Activated CD8-positive, alpha-beta memory T cell treated with anti-CD3 and anti-CD28 coated beads, Interleukin-2, amount 50 U/mL, for 48 hours (primary cell): ENCODE measurements at places on chromosomes 13 and 19.

- no peak for DNase-seq
Observed at GRCh38 chr13:21361706-21362105, 97.4 kb downstream of the ZDHHC20 start.

GRCh38 chr13:74027161-74027779 is 106.9 kb downstream of the KLF12 start:
- DNase-seq, result no peak

GRCh38 chr19:46878613-46879375 is 18.0 kb downstream of the ARHGAP35 start:
- no peak for DNase-seq

DNA sequence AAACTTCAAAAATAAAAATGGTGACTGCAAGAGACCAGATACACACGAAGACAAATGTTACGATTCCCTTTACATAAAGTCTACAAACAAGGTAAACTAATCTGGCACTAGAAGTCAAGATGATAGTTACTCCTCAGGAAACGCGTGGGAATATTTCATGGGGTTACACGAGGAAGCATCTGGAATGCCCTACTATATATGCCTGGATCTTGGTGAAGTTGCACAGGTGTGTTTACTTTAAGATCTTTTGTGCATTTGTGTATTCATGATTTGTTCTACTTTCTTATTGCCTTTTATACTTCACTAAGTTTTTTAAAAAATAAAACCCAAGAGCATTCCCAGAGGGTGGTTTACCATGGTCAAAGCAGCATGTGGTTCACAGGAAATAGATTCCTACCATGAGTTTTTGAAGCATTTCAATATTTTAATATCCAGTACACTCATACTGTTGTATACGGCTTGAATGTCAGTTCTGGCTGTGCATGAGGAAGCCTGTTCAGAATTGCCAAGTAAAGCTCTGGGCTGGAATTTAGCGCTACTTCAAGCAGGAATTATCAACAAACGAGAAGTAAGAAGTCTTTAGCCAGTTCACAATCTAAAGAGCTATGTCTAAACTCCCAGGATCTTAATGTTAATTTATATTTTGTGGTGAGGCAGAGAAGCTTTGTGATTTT is 239.8 kb upstream of the KLHL1 start:
- DNase-seq, result no peak

GRCh38 chr19:46404055-46404752 is 9.2 kb downstream of the CCDC8 start:
- no peak for DNase-seq

DNA sequence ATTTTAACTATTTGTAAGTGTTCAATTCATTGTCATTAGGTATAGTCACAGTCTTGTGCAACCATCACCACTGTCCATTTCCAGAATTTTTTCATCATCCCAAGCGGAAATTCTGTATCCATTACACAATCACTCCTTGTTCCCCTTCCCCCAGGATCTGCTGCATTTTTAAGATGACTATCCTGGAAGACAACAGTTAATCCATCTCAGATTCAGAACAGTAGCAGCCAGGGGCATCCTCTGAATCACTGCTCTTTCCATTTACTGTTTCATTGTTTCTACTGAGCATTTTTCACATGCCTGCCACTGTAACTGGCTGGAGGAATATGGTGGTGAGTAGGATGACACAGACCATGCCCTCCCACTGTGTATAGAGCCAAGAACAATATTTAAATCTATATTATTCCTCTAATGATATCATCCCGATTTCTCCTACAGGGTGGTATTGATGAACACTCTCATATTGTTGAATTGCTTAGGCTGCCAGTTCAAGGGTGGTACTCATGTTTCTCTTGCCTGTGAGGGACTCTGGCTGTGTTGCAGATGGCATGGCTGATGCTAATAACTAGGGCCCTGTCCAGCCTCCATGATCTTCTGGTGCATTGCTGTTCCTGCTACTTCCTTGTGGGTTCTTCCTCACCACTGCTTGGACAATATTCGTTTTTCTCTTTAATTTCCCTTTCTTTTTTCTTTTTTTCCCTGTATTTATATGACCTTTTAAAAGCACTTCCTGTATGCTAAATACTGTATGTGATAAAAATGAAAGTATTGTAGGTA is 59.0 kb downstream of the WDFY2 start:
- DNase-seq, result no peak

DNA sequence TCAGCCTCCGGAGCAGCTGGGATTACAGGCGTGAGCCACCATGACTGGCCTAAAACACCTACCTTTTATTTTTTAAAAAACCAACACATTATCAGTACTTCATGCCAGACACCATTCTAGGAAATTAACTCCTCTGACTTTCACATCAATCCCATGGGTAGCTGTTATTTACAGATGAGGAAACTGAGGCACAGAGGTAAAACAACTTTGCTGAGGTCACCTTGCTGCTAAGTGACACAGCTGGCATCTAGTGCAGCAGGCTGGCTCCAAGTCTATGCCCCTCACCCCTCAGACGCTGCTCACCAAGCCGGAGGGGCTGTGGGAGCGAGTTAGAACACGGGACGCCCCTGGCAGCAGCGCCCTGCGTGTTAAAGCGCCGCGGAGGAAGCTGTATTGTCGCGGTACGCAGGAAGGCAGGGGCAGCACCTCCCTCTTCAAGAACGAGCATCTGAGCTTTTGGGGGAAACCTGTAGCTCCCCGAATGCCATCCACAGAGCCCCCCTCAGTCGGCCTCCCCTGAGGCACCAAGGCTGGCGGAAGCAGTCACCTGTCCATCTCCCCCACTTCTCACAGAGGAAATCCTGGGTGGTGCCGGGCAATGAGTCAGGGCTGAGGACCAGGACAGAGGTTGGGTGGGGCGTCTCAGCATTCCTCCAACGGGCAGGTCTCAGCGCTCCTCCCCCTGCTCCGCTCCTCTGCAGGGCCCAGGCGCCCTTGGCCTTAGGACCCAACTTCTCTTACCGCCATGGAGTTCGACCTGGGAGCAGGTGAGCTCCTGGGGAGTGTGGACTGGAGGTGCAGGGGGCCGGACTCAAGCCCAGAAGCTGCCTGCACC is at the start of gene C19orf33:
Gene C19orf33 (plus strand): TSS at position 735 of the 835 bp plus-strand sequence. CDS start 11 bp downstream, at position 746.
- no peak for DNase-seq

- peak; percentile 86 for DNase-seq
Observed at GRCh38 chr19:10654610-10655456, 687 bp downstream of the ILF3 start.

GRCh38 chr19:13071444-13072187 is 31.0 kb downstream of the LYL1 start:
- no peak for DNase-seq

DNA sequence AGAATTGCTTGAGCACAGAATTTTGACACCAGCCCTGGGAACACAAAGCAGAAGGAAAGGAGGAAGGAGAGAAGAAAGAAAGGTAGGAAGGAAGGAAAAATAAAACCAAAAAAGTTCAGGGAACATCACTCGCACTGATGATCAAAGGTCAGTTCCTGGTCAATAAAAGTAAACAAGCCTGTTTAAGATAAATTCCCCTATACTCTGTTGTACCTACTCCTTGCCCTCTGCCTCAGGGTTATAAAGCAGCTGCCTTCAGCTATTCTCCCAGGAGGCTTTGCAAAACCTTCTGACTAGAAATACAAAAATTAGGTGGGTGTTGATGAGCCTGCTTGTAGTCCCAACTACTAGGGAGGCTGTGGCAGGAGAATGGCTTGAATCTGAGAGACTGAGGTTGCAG is 14.9 kb upstream of the ZNF91 start:
- DNase-seq, result no peak

- peak; percentile 99 for DNase-seq
Observed at GRCh38 chr19:8592231-8593009, 15.2 kb upstream of the MYO1F start.

DNA sequence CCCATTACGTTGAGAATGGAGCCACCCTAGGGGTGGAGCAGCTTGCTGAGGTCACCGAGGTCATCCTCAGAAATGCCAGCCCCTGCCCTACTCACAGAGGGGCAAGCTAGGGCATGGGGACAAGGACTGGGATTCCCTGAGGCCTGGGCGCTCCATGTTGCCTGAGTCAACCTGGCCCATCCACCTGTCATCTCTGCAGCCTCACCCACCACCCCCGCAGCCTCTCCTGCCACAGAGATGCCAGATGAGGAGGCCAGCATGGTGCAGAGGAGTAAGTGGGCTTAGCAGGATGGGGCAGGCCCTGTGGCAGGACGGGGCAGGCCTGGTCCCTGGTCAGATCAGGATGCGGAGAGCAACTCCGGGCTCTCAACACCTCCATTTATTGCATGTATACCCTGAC is 9.5 kb downstream of the NKPD1 start:
- DNase-seq, result no peak

DNA sequence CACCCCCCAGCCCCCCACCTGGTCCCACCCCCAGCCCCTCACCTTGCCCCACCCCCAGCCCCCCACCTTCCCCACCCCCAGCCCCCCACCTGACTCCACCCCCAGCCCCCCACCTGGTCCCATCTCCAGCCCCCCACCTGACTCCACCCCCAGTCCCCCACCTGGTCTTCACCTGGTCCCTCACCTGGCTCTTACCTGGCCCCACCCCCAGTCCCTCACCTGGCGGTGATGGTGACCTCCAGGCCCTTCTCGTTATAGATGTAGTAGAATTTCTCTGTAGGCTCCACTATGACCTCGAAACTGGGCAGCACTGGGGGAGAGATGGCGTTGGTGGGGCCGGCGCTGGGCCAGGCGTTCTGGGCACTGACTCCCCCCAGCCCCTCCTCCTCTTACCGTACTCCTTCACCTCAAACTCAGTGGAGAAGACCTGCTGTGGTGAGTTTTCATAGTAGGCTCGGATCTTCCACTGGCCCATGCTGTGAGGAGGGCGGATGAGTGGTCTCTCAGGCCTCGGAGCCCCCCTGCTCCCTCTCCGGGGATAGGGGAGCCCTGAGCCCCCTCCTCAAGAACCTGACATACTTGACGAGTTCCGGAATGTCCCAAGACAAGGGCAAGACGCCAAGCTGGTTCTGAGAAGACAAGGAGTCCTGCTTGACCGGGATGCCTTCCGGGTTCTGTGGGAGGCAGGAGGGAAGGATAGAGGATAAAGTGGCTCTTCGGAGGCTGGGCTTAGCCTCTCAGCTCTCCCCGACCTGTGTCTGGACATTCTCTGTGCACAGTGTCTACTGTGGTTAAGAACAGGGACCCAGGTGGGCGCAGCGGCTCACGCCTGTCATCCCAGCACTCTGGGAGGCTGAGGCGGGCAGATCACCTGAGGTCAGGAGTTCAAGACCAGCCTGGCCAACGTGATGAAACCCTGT is 6.4 kb downstream of the C3 start:
- DNase-seq, result no peak

- no peak for DNase-seq
Observed at GRCh38 chr19:50341091-50341564, 12.0 kb upstream of the KCNC3 start.

DNA sequence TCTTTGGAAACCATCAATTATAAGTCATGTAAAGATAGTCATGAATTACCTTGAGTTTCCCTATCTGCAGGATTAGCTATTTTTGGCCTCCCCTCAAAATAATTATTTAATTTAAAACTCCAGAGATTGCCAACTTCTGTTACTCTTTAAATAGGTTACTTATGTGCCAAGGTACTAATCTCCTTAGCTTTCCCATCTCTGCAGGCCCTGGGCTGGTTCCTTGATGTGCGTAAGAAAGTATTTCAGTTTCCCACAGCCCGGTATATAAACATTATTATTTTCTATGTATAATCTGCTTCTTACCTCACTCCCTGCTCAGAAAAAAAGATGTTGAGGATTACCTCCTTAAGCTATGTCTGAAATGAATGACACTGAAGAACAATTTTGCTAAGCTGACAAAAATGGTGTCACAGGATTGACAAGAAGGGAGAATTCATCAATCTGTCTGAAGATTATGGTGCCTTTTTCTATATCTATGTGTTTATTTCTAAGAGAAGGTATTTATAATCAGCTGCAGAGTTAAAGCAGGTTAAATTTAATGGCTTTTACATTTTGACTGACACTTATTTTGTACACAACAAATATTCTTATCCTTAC is 1697.2 kb upstream of the PCDH20 start:
- DNase-seq, result no peak

DNA sequence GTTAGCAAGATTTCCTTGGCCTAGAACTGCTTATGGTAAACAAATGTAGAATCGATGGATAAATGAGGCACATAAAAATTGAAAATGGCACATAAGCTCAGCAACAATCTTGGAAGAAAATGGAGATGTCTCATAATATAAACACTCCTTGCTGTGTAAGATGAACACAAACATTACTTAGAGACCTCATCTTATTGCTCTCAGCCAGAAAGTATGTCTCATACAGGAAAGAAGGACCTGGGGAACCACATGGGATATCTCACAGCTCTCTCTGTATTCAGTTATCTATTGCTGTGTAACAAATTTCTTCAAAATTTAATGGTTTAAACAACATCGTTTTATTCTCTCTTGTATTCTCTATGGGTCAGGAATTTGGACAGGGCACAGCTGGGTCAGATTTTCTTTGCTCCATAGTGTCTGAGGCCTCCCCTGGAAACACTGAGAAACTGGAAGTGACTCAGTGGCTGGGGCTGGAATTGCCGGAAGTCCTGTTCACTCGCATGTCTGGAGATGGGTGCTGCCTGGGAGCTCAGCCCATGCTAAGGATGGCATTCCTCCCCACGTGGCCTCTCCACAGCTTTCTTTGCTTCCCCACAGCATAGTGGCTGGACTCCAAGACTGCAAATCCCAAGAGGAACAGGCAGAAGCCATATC is 105.1 kb downstream of the NUFIP1 start:
- no peak for DNase-seq

DNA sequence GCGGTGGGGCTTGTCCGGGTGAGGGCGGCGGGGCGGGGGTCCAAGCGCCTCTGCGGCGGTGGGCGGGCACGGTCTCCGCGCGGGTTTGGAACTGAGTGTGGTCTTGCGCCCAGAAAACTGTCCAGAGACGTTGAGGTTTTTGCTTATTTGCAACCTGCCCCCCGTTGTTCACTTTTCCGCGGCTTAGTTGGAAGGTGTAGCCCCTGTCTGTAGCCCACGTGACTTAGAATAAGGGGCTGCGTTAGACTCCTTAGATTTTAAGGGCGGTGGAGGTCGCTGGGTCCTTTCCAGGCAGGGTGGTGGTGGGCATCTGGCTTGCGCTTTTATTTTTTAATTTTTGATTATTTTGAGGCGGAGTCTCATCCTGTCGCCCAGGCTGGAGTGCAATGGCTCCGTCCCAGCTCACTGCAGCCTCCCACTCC is 748 bp downstream of the RPS15 start:
- no peak for DNase-seq

GRCh38 chr13:40961826-40962225 is 57.3 kb downstream of the ELF1 start:
- DNase-seq, result no peak
